ENCODE measurements at places on chromosomes 13 and 19.

GRCh38 chr19:7865262-7865911 lies 8.8 kb downstream of the PRR36 start:
- H3K4me1 ChIP-seq = no peaks in the 10 kb centered on the region
- no peak overlapping the region for H3K4me3 ChIP-seq
- DNase-seq = no peak
- no peak overlapping the region for H3K27ac ChIP-seq
- H3K27me3 ChIP-seq = peaks cover 8% of the 10 kb centered on the region

- H3K4me1 ChIP-seq = no peaks in the 10 kb centered on the region
- H3K27ac ChIP-seq = no peak overlapping the region
- H3K36me3 ChIP-seq = no peaks in the 10 kb centered on the region
- H3K27me3 ChIP-seq = peaks cover 4% of the 10 kb centered on the region
- no peak for DNase-seq
Observed at GRCh38 chr19:30049226-30049625, 107.2 kb downstream of the URI1 start.

- no peak overlapping the region for H3K4me3 ChIP-seq
- no peaks in the 10 kb centered on the region for H3K4me1 ChIP-seq
- DNase-seq = no peak
- no peak overlapping the region for H3K27ac ChIP-seq
- H3K36me3 ChIP-seq = no peaks in the 10 kb centered on the region
Observed at GRCh38 chr13:91946498-91947070, 548.2 kb downstream of the GPC5 start.

- no peaks in the 10 kb centered on the region for H3K27me3 ChIP-seq
- no peaks in the 10 kb centered on the region for H3K36me3 ChIP-seq
- no peaks in the 10 kb centered on the region for H3K4me1 ChIP-seq
- no peak overlapping the region for H3K4me3 ChIP-seq
- H3K27ac ChIP-seq = no peak overlapping the region
Observed at GRCh38 chr13:35530581-35530980, 54.1 kb upstream of the MAB21L1 start.

DNA sequence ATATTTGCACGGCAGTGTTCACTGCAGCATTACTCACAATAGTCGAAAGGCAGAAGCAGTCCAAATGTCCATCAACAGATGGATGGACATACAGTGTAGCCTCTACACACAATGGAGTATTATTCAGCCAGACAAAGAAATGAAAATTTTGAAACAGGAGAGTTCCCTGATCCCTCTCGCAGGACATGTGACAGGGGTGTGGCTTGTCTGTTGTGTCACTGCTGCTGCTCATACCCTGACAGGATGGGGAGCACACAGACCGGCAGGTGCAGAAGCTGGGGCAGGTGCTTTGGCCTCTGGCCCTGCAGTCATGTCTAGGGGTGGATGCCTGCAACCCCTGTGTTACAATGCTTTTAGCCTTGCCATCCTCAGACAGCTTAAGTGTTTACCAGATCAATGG lies 204.3 kb downstream of the EFNB2 start:
- DNase-seq = no peak
- H3K4me3 ChIP-seq = no peak overlapping the region
- no peak overlapping the region for H3K27ac ChIP-seq
- no peaks in the 10 kb centered on the region for H3K36me3 ChIP-seq

DNA sequence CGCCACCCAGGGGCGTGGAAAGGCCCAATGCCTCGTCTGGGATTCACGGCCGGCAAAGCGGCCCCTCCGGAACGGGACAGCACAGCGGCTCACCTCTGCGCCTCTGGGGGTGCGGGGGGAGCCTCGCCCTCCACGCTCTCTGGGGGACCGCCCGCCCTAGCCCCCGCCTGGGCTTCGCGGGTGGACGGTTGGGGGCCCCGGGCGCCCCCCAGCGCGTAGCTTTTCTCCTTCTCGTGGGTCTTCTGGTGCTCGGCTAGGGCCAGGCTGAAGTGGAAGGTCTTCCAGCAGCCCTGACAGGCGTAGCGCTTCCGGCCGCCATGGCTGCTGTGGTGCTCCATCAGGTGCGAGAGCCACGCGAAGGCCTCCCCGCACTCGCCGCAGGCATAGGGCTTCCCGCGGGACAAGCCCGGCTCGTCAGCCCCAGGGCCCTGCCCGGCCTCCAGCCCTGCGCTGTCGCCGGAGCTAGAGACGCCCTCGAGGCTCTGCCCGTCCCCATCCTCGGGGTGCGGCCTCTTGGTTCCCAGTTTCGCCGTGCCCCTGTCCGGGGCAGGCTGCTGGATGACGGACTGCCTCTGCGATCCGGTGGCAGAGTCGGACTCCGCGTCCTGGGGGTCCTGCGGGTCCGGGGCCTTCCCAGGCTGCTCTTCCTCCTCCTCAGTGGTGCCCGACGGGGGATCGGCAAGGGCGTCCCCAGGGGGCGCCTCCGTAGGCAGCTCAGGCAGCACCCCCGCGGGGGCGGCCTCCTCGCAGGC lies 13.3 kb downstream of the ZSCAN18 start:
- no peak overlapping the region for H3K27ac ChIP-seq
- no peak overlapping the region for H3K4me3 ChIP-seq
- H3K27me3 ChIP-seq = no peaks in the 10 kb centered on the region
- peaks cover 20% of the 10 kb centered on the region for H3K36me3 ChIP-seq

GRCh38 chr13:48231080-48231479 lies 1.9 kb upstream of the ITM2B start:
- H3K27ac ChIP-seq = no peak overlapping the region
- peaks cover 30% of the 10 kb centered on the region for H3K4me1 ChIP-seq
- DNase-seq = no peak
- no peaks in the 10 kb centered on the region for H3K36me3 ChIP-seq

DNA sequence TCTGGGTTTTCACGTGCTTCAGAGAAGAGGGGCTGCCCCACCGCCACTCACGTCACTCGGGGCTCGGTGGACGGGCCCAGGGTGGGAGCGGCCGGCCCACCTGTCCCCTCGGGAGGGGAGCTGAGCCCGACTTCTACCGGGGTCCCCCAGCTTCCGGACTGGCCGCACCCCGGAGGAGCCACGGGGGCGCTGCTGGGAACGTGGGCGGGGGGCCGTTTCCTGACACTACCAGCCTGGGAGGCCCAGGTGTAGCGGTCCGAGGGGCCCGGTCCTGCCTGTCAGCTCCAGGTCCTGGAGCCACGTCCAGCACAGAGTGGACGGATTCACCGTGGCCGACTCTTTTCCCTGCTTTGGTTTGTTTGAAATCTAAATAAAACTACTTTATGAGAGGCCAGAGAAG lies 2.2 kb upstream of the GZMM start:
- no peak overlapping the region for H3K27ac ChIP-seq
- no peak overlapping the region for H3K4me3 ChIP-seq
- DNase-seq = no peak
- H3K4me1 ChIP-seq = no peaks in the 10 kb centered on the region
- no peaks in the 10 kb centered on the region for H3K27me3 ChIP-seq
- H3K36me3 ChIP-seq = peaks cover 7% of the 10 kb centered on the region

- H3K36me3 ChIP-seq = no peaks in the 10 kb centered on the region
- no peak overlapping the region for H3K27ac ChIP-seq
- no peak overlapping the region for H3K4me3 ChIP-seq
- no peak for DNase-seq
Observed at GRCh38 chr19:33234092-33234491, 8.4 kb upstream of the SLC7A10 start.

DNA sequence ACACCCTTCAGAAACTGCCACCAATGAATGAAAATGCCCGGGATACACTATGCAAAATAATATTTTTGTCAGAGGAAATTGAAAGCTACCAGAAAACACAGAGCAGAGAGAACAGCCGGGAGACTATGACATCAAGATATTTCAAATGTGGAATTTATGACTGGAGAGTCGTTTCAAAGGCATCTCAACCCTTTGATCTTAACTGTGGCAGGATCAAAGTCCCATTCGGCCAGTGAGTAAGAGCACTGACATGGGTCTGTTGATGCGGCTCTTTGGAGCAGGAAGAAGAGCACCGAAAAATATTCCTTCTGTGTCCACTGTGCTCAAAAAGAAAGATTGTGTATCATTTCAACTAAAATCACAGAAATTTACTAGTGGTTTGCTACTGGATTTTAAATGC lies 201.9 kb downstream of the RFC3 start:
- H3K4me3 ChIP-seq = no peak overlapping the region
- no peaks in the 10 kb centered on the region for H3K27me3 ChIP-seq
- no peak overlapping the region for H3K27ac ChIP-seq
- H3K4me1 ChIP-seq = peaks cover 18% of the 10 kb centered on the region
- peaks cover 12% of the 10 kb centered on the region for H3K36me3 ChIP-seq

- H3K4me3 ChIP-seq = no peak overlapping the region
- no peak overlapping the region for H3K27ac ChIP-seq
- no peaks in the 10 kb centered on the region for H3K4me1 ChIP-seq
- H3K27me3 ChIP-seq = peaks cover 2% of the 10 kb centered on the region
Observed at GRCh38 chr19:23263870-23264590, 13.8 kb upstream of the ZNF724 start.

DNA sequence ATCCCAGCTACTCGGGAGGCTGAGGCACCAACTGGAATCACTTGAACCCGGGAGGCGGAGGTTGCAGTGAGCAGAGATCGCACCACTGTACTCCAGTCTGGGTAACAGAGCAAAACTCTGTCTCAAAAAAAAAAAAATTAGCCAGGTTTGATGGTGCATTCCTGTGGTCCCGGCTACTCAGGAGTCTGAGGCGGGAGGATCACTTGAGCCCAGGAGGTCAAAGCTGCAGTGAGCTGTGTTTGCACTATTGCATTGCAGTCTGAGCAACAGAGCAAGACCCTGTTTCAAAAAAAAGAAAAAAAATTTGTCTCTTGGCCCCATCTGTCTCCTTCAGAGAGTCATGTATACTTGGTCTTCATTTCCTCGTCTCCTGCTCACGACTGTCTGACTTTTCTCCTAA lies 1.6 kb downstream of the CCDC97 start:
- peak overlapping the region; percentile 97 for H3K27ac ChIP-seq
- peak overlapping the region; percentile 98 for H3K4me3 ChIP-seq
- no peak for DNase-seq
- peaks cover 10% of the 10 kb centered on the region for H3K27me3 ChIP-seq
- peaks cover 52% of the 10 kb centered on the region for H3K4me1 ChIP-seq

- no peaks in the 10 kb centered on the region for H3K4me1 ChIP-seq
- DNase-seq = peak; percentile 0
- H3K27ac ChIP-seq = no peak overlapping the region
- no peaks in the 10 kb centered on the region for H3K36me3 ChIP-seq
- H3K27me3 ChIP-seq = peaks cover 18% of the 10 kb centered on the region
Observed at GRCh38 chr13:46119883-46120614, 15.2 kb upstream of the CPB2 start.

DNA sequence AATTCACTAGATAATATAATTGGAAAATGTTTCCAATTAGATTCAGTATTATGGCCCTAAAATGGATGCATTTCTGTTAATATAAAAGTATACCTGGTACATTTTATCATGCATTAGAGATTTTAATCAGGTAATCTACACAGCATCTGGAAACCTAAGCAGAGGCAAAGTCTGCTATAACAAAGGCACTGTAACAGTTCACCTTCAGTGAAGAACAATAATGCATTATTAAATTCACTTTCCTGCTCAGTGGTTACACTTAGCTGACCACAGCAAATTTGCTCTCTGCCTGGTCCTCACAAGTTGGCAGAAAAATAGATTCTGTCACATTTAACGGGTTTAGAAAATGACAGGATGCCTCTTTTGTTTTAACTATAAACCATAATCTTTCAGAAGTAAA lies 326.9 kb downstream of the DACH1 start:
- no peaks in the 10 kb centered on the region for H3K4me1 ChIP-seq
- no peak overlapping the region for H3K27ac ChIP-seq

- no peak overlapping the region for H3K27ac ChIP-seq
- no peaks in the 10 kb centered on the region for H3K27me3 ChIP-seq
- no peaks in the 10 kb centered on the region for H3K4me1 ChIP-seq
Observed at GRCh38 chr19:45110851-45111266, 17.9 kb downstream of the PPP1R37 start.

- no peaks in the 10 kb centered on the region for H3K36me3 ChIP-seq
- no peaks in the 10 kb centered on the region for H3K4me1 ChIP-seq
- no peak overlapping the region for H3K27ac ChIP-seq
- DNase-seq = no peak
- H3K27me3 ChIP-seq = no peaks in the 10 kb centered on the region
- no peak overlapping the region for H3K4me3 ChIP-seq
Observed at GRCh38 chr13:61179741-61180140, 235.9 kb downstream of the PCDH20 start.

DNA sequence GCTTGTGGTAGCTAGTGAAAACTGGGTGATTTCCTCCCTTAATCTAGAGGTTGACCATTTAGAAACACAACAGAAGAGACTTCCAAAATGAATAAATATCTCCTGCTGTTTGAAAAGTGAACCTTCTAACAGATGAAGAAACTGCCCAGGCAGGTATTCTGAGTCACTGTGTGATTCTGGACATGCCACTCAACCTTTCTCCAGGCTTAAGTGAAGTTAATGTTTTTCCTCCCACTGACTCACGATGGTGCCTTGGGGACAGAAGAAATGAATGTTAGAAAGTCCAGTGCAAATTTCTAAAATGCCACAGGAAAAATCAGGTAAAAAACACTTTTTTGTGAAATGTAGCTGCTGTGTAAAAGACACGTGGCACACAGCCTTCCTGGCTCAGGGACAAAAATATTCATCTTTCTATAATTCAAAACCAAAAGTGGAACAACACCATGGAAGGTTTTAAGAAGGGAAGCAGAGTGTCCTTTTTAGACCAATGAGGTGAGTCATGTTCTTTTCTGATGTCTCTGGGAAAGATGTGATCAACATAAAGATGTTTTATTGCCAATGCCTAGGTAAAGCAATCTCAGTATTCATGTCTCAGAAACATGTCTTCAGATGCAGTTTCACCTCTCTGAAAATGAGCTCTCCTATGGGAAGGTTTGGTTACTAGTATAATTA lies 9.1 kb downstream of the UBE2L5 start:
- H3K27me3 ChIP-seq = no peaks in the 10 kb centered on the region
- peak; percentile 21 for DNase-seq
- peak overlapping the region; percentile 86 for H3K27ac ChIP-seq

DNA sequence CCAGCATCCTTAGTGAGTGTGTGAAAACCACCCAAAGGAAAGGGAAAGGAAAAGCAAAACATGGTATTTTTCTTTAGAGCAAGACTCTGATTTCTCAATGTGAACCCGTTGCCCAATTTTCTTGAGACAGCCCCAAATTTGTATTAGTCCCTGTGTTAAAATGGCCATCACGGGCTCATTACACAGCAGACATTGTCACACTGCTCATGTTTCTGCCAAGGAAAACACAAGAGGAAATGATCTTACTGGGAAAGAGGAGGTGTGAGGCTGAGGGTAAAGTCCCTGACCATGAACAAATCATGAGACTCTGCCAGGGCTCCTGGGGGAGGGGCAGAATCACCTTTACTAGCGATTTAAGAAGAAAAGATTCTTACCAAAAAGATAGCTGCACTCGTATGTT lies 54.4 kb downstream of the FAM124A start:
- peaks cover 30% of the 10 kb centered on the region for H3K27me3 ChIP-seq
- no peak overlapping the region for H3K27ac ChIP-seq
- no peak overlapping the region for H3K4me3 ChIP-seq
- H3K4me1 ChIP-seq = peaks cover 6% of the 10 kb centered on the region

Measured in HFFc6 (cell line).